Posterior cingulate gyrus (tissue), 11 donors: ENCODE measurements at places on chromosomes 1 and 21.

DNA sequence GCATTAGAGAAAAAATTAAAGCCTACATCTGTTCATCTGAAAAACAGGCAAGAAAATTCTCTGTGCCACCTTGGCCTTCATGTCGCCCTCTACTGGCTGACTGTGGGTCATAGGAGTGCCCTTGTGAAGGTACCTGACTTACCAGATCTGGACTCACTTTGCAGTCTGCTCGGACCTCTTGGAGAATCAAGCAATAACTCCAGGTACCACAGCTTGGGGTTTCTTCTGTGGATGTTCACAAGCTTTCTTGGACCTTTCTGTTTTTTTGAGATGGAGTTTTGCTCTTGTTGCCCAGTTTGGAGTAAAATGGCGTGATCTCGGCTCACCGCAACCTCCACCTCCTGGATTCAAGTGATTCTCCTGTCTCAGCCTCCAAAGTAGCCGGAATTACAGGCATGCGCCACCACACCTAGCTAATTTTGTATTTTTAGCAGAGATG, 2.4 kb upstream of the PRAMEF18 start:
- no peak for DNase-seq

DNA sequence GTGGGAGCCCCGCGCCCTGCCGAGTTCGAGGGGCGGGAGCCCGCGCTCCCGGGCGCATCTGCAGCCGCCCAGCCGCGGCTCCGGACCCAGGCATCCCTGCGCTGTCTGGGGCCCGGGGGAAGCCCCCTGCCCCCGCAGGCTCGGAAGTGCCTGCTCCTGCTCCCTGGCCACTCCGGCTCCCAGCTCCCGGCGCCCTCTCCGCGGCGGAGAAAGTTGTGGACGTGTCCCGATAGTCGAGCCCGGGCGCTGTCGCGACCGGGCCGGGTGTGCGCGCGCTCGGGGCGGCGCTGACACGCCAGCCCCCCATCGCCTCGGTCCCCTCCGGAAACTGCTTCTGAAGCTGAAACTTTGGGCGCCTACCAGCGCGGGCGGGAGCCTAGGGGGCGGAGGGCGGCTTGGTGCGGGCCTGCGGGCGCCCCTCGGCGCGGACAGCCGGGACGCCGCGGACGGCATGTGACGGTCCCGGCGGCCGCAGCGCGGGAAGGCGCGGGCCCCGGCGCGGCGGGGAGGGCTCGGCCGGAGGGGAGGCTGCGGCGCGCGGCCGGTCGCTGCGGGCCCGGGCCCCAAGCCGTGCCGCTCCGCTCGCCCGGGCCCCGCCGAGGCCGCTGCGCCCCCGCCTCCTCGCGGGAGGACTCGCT, 515 bp downstream of the MAN1C1 start:
- no peak for DNase-seq

DNA sequence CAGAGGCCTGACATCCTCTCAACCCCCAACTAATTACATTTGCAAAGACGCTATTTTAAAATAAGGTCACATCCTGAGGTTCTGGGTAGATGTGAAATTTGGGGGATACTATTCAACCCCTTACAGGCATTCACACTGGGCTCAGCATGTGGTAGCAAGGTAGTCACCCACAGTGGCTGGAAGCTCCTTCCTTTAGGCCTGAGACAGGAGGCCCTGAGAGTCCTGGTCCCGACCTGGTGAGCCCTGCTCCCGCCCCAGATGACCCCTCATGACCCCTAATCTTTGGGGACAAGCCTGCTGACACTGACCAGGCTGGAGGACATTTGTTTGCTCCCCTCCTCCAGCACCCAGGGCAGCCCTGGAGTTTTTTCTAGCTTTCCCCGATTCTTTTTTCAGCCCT, 225.9 kb downstream of the DYRK1A start:
- no peak for DNase-seq

DNA sequence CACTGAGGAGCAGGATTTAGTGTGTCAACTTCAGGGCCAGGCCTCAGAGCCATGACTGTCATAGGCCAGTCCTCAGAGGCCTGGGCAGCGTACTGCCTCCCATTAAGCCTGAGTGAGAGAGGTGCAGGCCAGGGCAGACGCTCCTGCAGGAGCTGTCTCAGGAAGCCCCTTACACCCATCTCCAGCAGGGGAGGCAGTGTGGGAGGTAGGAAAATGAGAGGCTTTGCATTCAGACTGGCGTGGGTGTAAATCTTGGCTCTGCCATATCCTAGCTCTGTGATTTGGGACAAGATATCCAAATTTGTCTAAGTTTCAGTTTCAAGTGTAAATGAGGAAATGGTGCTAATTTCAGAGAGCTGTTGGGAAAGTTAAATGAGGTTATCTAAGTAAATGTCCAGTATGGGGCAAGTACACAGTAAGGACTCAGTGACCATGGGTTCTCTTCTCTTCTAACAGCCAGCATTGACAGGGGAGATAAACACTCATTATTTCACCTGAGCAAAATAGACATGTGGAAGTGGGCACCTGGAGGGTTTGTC, 184.1 kb downstream of the ZSCAN20 start:
- DNase-seq: peak; percentile 32

- no peak for DNase-seq
Measured at GRCh38 chr21:15329191-15329590, 264.4 kb upstream of the NRIP1 start.

DNA sequence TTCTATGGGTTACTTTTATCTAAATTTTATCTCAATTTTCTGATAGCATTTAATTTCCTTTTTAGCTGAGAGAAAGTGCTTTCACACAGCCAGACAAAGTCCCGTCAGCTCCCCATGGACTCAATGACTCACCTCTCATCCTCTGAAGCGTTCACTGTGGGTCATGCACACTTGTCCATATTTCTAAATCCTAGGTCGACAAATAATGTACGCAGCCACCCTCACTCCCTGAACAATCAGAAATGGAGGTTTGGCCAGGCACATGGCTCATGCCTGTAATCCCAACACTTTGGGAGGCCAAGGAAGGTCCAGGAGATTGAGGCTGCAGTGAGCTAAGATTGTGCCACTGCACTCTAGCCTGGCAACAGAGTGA, 42.4 kb upstream of the COA6 start:
- no peak for DNase-seq

- no peak for DNase-seq
Measured at GRCh38 chr1:3159996-3160395, 91.0 kb downstream of the PRDM16 start.

GRCh38 chr1:192530254-192530653, 45.3 kb upstream of the RGS1 start:
- no peak for DNase-seq

GRCh38 chr1:4590756-4591155, 63.7 kb upstream of the AJAP1 start:
- DNase-seq: no peak

- DNase-seq: no peak
Measured at GRCh38 chr1:86218859-86219258, 62.3 kb upstream of the COL24A1 start.

DNA sequence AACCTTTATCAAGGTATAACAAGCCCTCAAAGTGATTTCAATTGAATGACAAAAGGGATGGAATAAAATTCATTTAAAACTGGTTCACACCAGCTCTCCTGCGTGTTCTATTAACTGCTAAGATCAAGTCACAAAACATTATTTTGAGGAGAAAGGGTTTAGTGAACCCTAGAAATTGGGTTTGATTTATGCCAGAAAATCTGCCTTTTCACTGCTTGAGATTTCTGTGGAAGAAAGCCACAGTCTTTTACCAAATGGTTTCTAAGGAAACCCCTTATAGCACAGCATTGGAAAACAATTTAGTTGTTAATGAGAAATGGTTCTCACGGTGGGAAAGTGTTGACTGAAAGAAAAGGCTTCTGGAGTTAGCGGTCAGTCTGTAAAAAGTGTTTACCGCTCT, 43.6 kb upstream of the DPH5 start:
- DNase-seq: no peak

DNA sequence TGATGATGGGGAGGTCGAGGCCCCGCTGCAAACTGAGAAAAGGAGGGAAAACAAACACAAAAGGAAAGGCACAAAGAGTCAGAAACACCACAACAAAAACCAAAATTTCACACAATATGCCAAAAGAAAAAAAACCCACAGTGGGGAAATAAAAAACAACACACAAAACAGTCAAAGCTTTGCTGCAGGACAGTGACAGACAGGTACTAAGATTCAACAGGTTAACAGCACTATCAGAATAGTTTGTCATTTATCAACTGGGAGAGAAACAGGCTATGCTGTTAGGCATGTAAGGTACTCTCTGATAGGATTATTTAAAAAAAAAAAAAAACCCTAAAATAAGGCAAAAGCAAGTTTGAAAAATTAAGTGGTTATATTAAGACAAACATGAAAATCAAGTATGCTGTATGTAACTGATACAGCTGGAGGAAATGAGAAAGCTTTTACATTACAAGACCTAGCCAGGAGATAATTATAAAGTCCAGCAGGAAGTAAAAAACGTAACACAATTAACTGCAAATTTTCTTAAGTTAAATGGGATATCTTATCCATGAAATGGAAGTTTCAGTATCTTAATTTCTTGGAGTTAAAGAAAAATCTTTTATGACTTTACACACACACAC, 179.0 kb downstream of the EIF4G3 start:
- DNase-seq: no peak

- no peak for DNase-seq
Measured at GRCh38 chr1:224759135-224759534, 143.0 kb downstream of the CNIH3 start.

GRCh38 chr1:82160036-82160435, 359.3 kb downstream of the ADGRL2 start:
- no peak for DNase-seq

DNA sequence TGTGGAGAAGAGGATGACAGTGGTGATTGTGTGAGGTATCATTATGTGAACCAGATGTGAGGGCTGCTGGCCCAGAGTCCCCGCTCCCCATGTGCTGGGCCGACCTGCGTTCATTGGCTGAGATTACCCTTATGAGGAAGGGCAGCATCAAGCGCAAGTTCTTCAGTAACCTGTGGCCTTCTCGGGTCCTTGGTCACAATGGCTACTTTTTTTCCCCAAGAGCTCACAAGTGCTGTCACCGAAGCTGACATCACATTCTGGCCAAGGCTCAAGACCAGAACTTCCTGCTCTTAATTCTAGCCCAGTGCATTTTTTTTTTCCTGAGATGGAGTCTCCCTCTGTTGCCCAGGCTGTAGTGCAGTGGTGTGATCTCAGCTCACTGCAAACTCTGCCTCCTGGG, 262.9 kb downstream of the RHOU start:
- no peak for DNase-seq

DNA sequence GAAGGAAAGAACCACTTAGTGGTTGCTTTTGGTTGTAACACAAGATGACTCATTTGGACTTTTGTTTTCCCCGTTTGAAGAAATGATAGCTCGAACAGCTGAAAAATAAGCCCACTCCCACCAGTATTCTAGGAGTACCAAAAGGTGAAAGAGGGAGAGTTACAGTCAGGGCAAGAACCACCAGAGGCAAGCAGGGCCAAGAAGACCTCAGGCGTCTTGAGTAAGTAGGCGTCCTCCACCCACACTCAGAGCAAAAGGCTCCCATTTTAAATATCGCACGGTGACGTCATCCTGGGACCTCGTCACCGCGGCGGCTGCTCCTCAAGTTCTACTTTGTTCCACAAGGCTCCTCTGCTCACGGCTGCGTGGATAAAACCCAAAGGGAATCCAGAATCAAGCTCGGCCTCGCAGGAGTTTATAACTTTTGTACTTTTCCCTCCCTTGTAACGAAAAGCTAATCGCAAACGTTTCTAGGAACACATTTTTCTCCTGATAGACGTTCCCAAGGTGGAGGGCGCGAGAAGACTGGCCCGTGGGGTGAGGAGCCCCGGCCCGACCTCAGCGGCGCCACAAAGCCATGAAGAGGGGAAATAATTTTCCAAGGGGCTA, 1.2 kb downstream of the BTG3 start:
- peak; percentile 47 for DNase-seq

- DNase-seq: no peak
Measured at GRCh38 chr1:3018051-3018471, 3.2 kb upstream of the ACTRT2 start.

DNA sequence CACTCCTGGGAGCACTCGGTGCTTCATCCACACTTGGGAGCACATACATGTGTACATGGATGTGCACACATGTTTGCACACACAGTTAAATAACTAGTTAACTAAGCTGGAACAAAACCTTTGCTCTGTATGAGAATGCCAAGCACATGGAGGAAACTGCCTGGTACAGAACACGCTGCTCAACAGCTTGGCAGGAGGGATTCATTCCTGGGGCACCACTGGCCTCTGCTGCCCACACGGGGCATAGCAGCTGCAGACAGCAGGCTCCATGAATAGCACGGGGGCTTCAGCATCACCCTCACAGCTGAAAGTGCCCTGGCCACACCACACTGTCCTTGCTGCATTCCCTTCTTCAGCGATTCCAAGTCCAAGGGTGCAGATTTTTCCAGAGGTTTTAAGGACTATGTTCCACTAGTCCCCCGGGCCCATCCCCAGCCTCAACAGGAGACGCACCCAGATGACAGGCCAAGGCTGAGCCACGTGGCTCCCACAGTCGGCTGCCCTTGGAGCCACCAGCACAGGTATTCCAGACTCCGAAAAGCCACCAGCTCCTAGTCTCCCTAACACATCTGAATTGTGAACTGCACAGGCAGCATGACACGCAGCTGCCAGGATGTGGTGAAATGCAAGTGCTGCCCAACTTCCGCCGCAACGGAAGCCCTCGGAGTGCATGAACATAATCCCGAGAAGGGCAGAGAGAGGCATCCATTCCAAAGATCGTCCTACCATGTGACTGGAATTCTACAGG, 16.9 kb downstream of the NPHP4 start:
- DNase-seq: peak; percentile 96

- DNase-seq: no peak
Measured at GRCh38 chr1:243596431-243597062, 253.5 kb downstream of the AKT3 start.

DNA sequence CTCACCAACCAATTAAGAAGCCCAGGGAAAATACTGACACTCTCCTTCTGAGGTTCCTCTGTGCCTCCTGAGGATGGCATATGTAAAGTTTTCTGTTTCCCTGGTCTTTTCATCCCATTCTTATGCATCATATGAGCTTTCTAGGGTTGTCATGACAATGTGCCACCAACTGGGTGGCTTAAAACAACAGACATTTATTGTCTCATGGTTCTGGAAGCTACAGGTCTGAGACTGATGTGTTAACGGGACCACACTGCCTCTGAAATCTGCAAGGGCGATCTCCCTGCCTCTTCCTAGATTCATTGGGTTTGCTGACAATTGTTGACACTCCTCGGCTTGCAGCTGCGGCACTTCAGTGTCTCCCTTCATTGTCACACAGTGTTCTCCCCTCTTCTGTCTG, 308.4 kb downstream of the RGS7 start:
- DNase-seq: no peak

DNA sequence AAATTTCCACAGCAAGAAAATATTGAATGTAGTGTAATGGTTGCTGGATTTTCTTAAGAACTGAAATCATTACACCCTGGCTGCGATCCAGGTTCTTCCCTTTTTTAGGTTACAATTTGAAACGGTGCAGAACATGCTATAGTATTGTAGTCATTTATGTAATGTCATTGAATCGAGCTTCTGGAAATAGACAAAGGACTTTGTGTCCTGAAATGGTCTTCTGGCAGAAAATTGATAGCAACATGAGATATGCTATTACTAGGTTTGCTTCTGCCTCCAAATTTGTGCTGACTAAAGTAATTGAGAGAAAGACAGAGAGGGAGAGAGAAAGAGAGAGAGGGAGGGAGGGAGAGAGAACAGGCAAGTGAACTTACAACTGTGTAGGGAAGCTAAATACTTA, 146.2 kb upstream of the NFIA start:
- no peak for DNase-seq
